ENCODE measurements at places on chromosomes 16 and 17.
A peak's percentile ranks its signal among the peaks of the same experiment; 100 is the strongest.

DNA sequence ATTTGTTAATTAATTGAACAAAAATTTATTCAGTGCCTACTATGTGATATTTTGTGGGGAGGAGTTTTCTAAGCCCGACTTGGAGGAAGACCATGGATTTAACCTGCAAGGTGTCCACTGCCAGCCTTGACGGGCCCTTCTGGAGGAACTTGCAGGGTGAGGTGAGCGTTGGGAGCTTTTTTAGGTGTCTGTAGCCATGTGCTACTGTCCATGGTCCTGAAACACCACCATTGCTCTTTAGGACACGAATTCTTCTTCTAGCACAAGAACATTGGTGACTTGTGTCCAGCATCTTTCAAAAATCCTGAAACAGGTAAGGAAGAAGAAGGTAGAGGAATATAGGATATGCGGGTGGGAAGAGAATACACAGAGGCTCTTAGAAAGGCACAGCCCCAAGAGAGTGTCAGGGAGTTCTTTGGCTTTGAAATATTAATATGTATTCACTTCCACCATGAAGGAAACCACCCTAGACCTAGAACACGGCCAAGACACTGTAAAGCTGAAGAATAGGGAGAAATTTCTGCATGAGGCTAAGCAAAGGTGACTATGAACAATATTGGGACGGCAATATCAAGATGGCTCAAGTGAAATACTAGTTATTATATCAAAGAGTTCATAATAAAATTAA is 27.9 kb upstream of the OR4D1 start:
- H3K4me3 ChIP-seq = no peak overlapping the region
- H3K36me3 ChIP-seq = no peaks in the 10 kb centered on the region
- no peak overlapping the region for H3K27ac ChIP-seq
- H3K27me3 ChIP-seq = no peaks in the 10 kb centered on the region
- peak; percentile 67 for DNase-seq

DNA sequence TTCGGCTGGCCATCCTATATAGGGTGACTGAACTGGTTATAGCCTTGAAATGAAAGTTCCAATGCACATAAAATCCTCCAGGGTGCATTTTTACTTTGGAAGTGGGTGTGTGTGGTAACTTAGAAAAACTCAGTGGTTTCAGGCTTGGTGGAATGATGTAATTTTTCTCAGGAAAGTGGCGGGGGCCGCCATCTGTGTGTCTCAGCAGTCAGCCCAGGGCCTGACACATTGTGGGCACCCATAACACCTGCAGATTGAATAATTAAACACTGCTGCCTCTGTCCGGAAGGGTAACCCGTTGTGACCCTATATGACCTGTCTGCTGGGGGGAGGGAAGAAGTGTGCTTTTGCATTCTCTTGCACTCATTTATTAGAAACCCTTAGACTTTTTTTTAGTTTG is 2.2 kb upstream of the PDP2 start:
- no peak overlapping the region for H3K4me3 ChIP-seq
- peaks cover 74% of the 10 kb centered on the region for H3K4me1 ChIP-seq
- DNase-seq = peak; percentile 88
- H3K36me3 ChIP-seq = peaks cover 15% of the 10 kb centered on the region
- peak overlapping the region; percentile 97 for H3K27ac ChIP-seq
- no peaks in the 10 kb centered on the region for H3K27me3 ChIP-seq

- no peaks in the 10 kb centered on the region for H3K36me3 ChIP-seq
- H3K27ac ChIP-seq = no peak overlapping the region
- H3K4me1 ChIP-seq = peaks cover 59% of the 10 kb centered on the region
- H3K4me3 ChIP-seq = no peak overlapping the region
These were observed 12.1 kb upstream of the CBX8 start for GRCh38 chr17:79808763-79809529.

DNA sequence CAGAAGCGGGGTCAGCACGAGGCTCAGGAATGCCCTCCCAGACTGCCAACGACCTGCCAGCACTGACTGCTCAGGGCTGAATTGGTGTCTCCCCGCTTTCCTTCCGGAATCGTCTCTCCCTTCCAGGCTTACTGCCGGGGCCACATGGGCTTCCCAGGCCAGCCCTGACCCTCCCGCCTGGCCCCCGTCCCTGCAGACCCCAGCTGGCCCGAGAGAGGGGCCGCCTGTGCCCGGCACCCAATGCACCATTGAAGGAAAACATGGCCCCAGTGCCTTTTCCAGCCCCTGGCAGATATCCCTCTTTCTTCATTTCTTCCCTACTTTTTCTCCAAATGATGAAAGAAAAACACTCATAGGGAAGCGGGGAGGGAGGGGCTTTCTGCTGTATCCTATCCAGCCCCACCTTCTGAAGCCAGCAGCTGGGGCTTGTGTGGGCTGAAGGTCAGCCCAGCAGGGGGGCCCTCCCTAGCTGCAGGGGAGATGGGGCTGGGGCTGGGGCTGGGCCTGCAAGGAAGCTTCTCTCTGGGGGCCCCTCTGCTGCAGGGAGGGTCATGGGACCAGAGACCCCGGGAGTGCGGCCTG is 25.9 kb downstream of the ZNF469 start:
- no peaks in the 10 kb centered on the region for H3K27me3 ChIP-seq
- DNase-seq = no peak
- H3K4me3 ChIP-seq = no peak overlapping the region

DNA sequence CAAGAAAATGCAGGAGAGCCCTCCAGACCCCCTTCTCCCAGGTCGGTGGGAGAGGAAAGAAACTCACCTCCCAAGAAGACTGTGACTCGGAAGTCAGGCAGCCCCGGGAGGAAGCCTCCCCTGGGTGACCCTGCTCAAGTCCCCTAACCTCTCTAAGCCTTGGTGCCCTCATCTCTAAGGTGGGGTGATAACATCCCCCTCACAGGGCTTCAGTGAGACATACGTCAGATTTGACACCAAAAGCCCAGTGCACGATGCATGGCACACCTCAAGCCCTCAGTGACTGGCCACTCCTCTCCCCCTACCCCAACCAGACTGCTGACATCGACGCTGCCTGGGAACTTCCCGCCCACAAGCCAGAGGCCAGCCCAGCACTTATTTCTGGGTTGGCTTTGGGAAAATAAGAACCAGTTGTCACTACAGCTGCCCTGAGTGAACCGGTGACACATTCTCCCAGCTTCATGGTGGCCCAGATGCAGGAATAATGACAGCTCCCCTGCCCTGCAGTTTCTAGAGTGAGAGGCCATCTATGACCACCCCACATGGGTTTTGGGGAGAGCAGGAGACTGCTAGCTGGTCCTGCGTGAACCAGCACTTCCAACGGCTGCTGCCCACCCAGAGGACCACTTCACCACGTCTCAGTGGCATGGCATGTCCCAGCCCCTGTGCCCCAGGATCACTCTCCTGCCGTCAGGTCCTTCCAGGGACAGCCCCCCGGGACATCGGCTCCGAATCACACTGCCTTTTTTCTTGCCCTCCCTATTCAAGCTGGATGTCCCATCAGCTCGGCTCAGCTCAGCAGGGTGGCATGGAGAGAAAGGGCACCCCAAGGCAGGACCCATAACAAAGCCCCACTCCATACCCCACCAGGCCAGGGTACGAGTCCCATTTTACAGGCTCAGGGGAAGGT is 9.5 kb downstream of the KNOP1 start:
- no peaks in the 10 kb centered on the region for H3K4me1 ChIP-seq
- no peak overlapping the region for H3K27ac ChIP-seq
- no peak overlapping the region for H3K4me3 ChIP-seq
- peaks cover 99% of the 10 kb centered on the region for H3K36me3 ChIP-seq
- DNase-seq = no peak
- no peaks in the 10 kb centered on the region for H3K27me3 ChIP-seq

GRCh38 chr17:72039490-72039889 is 81.3 kb upstream of the SOX9 start:
- no peak overlapping the region for H3K4me3 ChIP-seq
- no peaks in the 10 kb centered on the region for H3K4me1 ChIP-seq
- no peak for DNase-seq
- no peak overlapping the region for H3K27ac ChIP-seq

DNA sequence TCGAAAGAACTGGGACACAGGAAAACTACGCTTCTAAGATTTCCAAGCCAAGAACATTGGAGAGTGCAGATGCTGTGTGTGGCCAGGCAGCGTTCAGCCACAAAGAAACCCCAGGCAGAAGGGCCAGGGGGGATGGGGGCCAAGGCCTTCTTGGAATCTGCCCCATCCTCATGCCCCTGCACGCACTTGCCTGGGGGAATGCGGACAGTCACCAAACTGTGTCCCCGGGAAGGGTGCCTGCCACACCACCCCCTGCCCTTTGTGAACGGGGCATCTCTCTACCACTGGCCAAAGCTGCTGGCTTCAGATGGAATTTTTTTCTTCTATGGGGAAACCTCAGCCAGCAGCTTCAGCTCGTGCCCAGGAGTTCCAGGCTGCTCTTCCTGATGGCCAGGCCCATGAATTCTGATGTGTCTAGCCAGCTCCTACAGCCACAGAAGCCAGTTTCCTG is 32.0 kb upstream of the DNAH17 start:
- H3K36me3 ChIP-seq = no peaks in the 10 kb centered on the region
- H3K27me3 ChIP-seq = peaks cover 6% of the 10 kb centered on the region
- H3K4me1 ChIP-seq = no peaks in the 10 kb centered on the region

DNA sequence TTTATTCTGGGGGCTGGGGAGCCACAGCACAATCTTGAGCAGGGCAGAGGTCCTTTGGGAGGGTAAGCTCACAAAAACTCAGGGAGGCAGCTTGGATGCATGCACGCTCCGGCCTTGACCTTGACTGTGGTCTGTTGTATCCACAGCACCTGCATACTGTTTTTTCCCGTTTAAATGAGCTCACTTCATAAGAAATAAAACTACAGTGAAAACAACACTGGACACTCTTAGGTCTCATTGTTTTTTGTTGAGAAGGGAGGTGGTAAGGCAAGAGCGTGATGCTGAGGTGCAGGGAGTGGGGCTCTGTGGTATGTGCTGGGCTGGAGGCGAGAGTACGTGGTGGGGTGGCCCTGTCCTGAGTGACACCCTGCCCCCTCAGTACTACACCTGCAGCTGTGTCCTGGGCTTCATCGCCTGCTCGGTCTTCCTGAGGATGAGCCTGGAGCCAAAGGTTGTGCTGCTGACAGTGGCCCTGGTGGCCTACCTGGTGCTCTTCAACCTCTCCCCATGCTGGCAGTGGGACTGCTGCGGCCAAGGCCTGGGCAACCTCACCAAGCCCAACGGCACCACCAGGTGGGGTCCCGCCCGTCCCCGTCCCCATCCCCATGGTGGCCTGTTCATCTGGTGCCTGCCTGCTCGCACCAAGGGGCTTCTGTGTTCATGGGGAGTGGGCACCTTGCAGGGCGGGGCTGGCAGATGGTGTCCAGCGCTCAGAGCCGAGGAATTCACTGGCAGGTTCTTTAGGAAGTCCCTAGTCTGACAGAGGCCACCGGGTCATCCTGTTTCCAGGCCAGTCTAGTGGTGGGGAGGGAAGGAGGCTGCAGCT is 44.2 kb downstream of the ADCY7 start:
- H3K36me3 ChIP-seq = peaks cover 36% of the 10 kb centered on the region
- DNase-seq = no peak
- H3K27me3 ChIP-seq = no peaks in the 10 kb centered on the region
- H3K4me1 ChIP-seq = no peaks in the 10 kb centered on the region
- no peak overlapping the region for H3K27ac ChIP-seq

DNA sequence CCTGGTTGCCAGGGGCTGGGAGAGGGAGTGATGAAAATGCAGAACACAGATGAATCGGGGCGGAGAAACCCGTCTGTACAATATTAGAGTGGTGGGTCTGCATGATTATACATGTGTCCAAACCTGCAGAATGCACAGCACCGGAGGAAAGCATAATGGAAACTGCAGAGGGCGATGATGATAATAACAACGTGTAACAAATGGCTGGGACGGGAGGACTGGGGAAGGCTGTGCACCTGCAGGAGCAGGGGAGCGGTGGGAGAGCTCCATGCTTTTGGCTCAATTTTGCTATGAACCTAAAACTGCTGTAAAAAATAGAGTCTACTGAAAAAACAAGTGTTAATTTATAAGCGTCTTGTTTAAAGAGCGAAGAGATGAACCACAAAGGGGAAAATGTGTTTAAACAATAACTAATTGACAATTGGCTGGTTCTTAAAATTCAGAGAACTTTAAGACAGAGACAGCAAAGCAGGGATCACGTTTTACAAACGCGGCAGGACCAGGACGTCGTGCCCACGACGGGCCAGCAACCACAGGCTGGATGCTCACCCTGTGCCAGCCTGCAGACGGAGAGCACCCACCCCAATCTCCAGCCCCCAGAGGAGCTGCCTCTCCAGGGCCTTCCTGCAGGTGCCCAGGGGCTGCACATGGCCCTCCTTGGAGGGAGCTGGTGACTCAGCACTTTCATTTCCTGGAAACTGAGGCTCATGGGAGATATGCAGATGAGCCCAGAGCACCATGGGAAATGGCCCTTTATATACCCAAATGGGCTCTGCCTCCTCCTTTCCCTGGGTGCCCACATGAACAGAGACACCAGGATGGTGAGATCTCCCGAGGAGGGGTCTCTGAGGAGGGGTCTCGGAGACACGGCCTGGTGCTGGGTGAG is at the start of gene TEX19:
Gene TEX19, plus strand, starts transcription at position 783 of the 886 bp plus-strand sequence. CDS start 2,904 bp downstream, outside the sequence.
- H3K27me3 ChIP-seq = no peaks in the 10 kb centered on the region
- DNase-seq = peak; percentile 94
- peak within 1 kb of the TSS; percentile 78 for H3K27ac ChIP-seq
- peaks cover 53% of the 10 kb centered on the region for H3K4me1 ChIP-seq
- peaks cover 22% of the 10 kb centered on the region for H3K36me3 ChIP-seq
- H3K4me3 ChIP-seq = peak within 1 kb of the TSS; percentile 56

- H3K27me3 ChIP-seq = no peaks in the 10 kb centered on the region
- no peak overlapping the region for H3K27ac ChIP-seq
- H3K4me1 ChIP-seq = no peaks in the 10 kb centered on the region
- H3K36me3 ChIP-seq = peaks cover 61% of the 10 kb centered on the region
These were observed 21.0 kb upstream of the ENDOV start for GRCh38 chr17:80393961-80394360.

- H3K4me1 ChIP-seq = peaks cover 8% of the 10 kb centered on the region
- peaks cover 79% of the 10 kb centered on the region for H3K36me3 ChIP-seq
- H3K27me3 ChIP-seq = no peaks in the 10 kb centered on the region
These were observed 140.2 kb downstream of the AATF start for GRCh38 chr17:37088913-37089312.

- H3K36me3 ChIP-seq = no peaks in the 10 kb centered on the region
- DNase-seq = no peak
- no peak overlapping the region for H3K27ac ChIP-seq
- H3K4me3 ChIP-seq = no peak overlapping the region
- H3K4me1 ChIP-seq = no peaks in the 10 kb centered on the region
These were observed 21.5 kb downstream of the MYH11 start for GRCh38 chr16:15835136-15835878.

DNA sequence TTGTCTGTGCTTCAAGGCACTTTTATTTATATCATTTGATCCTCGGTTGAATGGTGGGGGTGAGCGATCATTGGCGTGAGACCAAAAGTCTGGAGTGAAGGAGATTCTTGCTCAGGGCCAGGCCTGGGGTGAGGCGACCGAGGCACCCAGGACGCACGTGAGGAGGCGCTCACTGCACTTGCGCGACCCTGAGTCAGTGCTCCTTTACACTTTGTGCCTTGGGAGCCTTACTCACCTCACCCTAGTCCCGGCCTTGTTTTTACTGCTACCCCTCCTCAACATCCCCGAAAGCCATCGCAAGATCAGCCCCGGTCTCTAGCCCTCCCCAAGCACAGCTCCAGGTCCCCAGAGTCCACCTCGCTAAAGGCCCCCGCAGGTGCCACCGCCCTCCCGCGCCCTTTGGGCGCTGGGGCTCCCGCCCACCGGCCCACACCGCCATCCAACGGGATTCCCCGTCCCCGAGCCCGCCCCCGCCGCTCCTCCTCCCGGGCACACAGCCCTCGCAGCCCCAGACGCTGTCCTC is 496 bp downstream of the EZH1 start:
- H3K27me3 ChIP-seq = no peaks in the 10 kb centered on the region
- H3K4me3 ChIP-seq = peak overlapping the region; percentile 44
- H3K4me1 ChIP-seq = peaks cover 29% of the 10 kb centered on the region

- no peaks in the 10 kb centered on the region for H3K27me3 ChIP-seq
- H3K36me3 ChIP-seq = peaks cover 22% of the 10 kb centered on the region
- DNase-seq = no peak
- no peak overlapping the region for H3K27ac ChIP-seq
- no peak overlapping the region for H3K4me3 ChIP-seq
These were observed 6.8 kb downstream of the MEAK7 start for GRCh38 chr16:84497418-84498222.

Data from DND-41 (cell line).